Colonic mucosa (tissue), 4 donors: ENCODE measurements at places on chromosomes 12 and 14. TPM values are rescaled to one million over a fixed set of nuclear protein-coding genes. Genes with fewer than 3 reads are reported as not detected.

DNA sequence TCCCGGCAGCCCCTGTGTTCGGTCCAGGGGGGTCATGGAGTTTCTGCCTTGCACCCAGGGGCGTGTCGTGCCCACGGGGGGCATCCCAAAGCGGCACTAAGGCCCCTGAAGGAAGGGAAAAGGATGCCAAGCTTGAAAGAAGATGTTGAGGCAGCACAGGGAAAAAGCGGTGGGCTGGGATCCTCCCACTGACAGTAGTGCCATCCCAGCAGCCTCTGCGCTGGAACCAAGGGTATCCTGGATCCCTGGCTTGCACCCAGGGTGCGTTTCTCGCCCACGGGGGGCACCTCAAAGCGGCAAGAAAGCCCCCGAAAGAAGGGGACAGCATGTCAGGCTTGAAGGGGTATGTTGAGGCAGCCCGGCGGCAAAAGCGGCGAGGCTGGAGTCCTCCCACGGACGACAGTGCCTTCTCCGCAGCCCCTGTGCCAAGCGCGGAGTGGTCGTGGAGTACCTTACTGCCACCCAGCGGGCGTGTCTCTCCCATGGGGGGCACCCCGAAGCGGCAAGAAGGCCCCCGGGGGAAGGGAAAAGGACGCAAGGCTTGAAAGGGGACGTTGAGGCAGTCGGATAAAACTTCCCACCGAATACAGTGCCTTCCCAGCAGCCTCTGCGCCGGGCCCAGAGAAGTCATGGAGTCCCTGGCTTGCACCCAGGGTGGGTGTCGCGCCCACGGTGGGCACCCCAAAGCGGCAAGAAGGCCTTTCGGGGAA is 164.4 kb upstream of the ALG10B start:
- DNase-seq, result peak; percentile 6

DNA sequence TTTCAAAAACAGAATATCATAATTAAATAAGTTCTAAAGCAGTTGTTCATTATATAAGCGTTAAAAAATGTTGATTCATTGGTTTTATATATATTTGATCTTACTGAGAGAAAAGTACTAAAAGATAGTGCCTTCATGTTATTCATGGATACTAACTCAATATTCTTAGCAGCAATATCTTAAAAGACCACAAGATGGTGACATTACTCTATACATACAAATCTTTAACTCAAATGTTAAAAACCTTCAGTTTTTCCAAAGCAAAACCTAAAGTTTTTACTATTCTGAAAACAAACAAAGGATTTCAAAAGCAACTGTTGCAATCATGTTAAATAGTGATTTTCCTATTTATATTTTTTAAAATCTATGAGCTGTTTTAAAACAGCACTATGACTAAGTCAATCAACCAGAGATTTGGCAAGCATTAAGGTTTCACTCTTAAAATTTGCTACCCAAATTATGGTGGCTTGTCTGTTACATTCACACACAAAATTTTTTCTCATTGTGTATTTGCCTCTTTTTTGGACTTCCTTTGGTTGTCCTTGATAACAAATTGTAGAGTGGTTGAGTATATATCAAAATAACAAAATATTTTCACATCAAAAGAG is 50.1 kb upstream of the RERGL start:
- DNase-seq, result no peak

Gene WIF1
- total RNA-seq, result 0.20 TPM

DNA sequence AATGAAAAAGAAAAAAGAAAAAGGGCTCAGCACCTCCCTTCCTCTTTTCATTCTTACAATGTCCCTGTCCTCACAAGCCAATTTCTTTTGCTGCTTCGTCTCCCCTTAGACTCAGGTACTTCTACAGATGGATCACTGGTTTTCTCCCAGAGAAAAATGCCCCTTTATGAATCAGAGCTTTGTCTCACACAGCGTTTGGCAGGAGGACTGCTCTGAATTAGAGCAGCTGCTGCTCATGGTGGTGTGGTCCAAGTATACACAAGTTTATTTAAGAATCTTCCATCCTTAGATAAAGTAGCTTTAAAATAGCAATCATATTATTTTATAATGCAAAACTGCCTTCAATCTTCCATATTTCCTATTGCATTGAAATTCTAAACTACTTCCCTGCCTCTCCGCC is 80.3 kb downstream of the SLC8A3 start:
- no peak for DNase-seq

DNA sequence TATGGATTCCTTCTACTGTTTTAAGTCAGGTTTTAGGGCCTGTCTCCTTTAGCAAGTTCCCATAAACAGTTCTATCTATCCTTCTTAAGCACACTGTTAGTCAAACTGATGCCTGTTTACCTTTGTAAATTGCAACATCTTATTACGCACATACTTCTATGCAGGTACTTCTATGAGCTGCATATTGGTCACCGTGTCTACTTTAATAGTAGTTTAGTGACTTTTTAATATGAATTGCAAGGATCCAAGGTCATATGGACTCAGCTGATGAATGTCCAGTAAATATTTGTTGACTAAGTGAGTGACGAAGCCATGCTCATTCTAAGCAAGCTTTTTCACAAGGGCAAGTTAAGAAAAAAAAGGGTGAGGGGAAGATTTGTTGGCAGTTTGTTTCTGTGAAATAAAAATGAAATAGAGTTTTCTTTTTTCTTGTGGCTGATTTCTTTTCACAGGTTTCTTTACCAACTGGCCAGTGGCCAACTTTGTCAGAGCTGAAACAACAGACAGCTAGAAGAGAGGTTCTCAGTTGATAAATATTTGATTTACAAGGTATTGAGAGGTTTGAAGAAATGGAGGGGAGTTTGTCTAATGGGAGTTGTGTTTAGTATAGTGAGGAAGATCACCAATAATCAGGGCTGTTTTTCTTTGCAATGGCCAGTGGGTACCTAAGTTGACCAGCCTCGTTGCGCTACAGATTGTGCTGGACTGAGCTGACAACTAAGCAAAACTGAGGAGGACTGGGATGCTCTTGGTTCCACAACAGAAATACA is 141.1 kb downstream of the SLC15A5 start:
- DNase-seq, result no peak

GRCh38 chr12:102388469-102388868 is 91.9 kb downstream of the IGF1 start:
- DNase-seq, result no peak
